Stimulated activated CD8-positive, alpha-beta memory T cell treated with anti-CD3 and anti-CD28 coated beads, Interleukin-7, amount 100 ng/mL, for 24 hours (primary cell): ENCODE measurements at places on chromosomes 3 and 15.

- DNase-seq: no peak
These were observed 61.3 kb downstream of the TMCO5A start for GRCh38 chr15:37995461-37996347.

DNA sequence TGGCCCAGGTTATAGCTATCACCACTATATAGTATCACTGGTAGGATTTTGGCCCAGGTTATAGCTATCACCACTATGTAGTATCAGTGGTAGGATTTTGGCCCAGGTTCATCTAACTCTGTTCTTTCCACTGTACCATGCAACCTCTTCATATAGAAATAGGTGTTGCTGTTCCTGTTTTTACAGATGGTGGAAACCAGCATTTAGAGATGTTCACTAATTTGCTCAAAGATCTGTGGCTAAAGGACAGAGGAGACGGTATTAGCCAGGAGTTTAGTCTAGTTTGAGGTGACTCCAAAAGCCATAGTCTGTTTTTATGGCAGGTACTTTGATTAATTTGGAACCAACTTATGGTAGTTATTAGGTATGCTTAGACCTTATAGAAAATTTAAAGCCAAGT lies 3.1 kb downstream of the LRCH3 start:
- DNase-seq: no peak

DNA sequence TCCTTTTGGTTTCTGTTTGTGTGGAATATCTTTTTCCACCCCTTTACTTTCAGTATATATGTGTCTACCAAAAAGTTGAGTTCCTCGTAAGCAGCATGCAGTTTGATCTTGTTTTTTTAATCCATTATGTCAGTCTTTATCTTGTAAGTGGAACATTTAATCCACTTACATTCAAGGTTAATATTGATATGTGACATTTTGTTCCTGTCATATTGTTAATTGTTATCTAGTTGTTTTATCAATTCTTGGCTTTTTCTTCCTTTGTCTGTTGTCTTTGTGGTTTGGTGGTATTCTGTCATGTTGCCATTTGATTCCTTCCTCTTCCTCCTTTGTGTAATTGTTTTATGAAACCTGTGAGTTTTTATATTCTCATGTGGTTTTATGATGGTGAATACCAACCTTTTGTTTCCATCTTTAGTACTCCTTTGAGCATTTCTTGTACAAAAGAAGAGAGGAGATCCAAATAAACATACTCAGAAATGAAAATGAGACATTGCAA lies 43.4 kb upstream of the XCR1 start:
- DNase-seq: no peak

GRCh38 chr3:133188996-133189395 lies 150.8 kb downstream of the TMEM108 start:
- no peak for DNase-seq

DNA sequence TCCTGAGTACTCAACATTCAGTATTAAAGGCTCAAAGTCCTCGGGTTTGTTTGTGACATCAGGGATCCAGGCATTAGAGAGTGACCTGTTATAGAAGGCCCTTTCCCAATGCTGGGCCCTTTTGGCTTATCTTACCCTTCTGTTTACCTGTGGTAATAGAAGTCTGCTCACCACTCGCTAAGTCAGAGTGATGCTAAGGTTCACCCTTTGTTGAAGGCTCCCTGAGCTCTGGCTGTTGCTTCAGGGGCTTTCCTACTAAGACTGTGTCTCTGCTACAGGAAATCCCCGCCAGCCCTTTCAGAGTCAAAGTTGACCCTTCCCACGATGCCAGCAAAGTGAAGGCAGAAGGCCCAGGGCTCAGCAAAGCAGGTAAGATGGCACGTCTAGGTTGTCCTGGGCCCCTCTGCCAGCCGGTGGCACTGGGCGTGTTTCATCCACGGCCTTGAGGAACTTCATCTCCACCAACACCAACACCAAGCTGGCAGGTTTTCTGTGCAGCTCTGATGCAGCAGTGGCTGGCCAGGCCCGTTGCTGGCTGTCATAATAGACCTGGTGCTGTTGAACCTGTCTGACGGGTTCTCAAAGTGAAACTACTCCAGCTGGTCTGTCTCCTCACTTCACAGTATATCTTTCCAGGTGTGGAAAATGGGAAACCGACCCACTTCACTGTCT lies 99.1 kb downstream of the DNASE1L3 start:
- no peak for DNase-seq

- DNase-seq: no peak
These were observed 93.3 kb downstream of the ADAMTSL3 start for GRCh38 chr15:83747050-83747717.

DNA sequence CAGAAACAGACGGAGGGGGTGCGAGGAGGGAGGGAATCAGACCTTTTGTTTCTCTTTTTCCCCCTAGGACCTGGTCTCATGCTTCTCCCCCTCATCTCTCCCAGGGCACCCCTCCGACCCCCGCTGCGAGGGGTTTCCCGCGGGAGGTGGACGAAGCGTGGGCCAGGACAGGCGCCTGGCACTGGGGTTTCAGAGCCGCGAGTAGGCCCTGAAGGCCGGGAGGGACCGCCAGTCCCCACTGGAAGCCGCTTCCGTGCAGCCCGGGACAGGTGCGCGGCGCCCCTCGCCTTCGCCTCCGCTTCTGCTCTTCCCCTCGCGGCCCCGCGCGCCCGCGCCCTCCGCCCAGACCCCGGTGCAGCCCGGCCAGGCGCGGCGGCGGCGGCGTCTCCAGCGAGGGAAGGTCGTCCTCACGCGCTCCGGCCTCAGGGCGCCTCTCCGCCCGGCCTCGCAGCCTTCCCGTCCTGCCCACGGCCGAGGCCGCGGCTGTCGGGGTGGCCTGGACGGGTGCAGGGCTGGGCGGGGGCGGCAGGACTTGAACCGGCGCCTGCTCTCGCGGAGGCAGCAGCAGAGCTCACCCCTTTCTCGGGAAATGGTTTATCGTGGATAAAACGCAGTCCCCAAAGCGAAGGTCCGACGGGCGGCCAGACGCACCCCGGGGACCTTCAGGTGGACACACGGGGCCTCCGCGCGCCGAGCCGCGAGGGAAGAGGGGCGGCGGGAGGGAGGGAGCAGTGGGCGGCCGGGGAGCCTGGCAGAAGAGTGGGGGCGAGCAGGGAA lies 31.5 kb upstream of the ADAMTS17 start:
- DNase-seq: no peak

GRCh38 chr3:127218454-127218922 lies 25.6 kb downstream of the PRR23E start:
- DNase-seq: no peak

DNA sequence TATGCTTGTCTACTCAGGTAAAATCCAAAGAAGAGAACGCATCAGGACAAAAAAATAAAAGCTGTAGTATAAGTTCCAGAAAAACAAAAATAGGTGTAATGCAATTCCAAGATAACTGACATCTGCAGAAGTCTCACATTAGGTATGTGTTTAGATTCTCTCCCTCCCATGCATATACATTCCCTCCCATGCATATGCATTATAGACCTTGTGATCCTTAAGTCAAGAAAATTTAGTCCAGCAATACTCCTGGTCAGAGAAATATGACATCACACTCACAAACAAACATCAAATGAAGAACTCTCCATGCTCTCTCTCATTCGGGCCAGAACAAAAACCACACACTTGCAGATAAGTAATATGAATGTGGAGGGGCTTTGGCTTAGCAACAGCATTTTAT lies 25.3 kb upstream of the STRIT1 start:
- DNase-seq: no peak

DNA sequence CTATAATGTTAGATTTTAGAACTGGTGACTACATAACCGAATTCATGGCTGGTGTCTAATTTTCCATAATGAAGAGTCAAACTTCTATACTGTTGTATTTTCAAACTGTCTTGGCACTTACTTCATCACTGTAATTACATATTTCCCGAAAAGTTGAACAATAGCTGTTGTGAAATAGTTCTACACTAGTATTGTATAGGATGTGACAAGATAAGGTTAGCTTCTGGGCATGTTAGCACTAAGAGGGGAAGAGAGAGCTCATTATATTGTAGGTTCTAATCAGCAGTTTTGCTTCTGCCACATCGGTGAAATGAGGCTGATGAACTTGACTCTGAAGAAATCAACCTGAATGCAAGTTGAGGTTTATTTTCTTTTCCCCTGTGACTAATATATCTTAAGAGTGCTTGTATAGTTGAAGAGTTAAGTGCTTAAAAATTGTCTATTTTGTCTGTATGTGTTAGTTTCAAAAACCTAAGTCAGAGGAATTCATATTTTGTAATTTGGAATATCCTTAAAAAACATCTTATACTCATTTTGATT lies 8.9 kb downstream of the GYG1 start:
- no peak for DNase-seq

GRCh38 chr15:66298803-66299251 lies 5.5 kb downstream of the DIS3L start:
- no peak for DNase-seq

- DNase-seq: peak; percentile 17
These were observed 37.5 kb downstream of the CD86 start for GRCh38 chr3:122092460-122093165.

GRCh38 chr3:162602619-162603018 lies 1106.0 kb downstream of the OTOL1 start:
- DNase-seq: no peak
